ENCODE measurements at places on chromosomes 1 and 21.

- DNase-seq = no peak
Measured at GRCh38 chr1:10646347-10646861, 150.0 kb downstream of the CASZ1 start.

DNA sequence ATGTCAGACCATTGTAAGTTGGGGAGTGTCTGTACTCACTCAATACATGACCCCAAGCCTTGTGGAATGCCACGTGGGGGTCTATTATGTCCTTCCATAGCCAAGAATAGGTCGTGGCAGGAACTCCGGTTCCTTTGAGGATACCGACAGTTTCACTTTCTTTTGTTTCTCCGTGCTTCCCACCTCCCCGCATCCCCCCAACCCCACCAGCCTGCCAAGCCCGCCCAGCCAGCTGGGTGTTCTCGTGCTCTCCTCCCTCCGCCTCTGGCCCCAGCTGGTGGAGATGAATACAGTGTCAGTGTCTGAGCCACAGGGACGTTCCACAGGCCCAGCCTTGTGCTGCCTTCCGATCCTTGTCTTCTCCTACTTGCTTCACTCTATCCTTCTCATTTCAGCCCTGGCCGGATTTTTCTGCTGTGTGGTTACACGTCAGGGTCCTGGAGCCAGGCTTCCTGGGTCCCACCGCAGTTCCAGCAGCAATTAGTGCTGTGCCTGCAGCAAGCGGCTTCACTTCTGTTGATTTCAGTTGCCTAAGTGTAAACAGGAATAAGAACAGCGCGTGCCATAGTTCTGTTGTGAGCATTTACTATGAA, 4.1 kb upstream of the AGTRAP start:
- peak; percentile 91 for DNase-seq

DNA sequence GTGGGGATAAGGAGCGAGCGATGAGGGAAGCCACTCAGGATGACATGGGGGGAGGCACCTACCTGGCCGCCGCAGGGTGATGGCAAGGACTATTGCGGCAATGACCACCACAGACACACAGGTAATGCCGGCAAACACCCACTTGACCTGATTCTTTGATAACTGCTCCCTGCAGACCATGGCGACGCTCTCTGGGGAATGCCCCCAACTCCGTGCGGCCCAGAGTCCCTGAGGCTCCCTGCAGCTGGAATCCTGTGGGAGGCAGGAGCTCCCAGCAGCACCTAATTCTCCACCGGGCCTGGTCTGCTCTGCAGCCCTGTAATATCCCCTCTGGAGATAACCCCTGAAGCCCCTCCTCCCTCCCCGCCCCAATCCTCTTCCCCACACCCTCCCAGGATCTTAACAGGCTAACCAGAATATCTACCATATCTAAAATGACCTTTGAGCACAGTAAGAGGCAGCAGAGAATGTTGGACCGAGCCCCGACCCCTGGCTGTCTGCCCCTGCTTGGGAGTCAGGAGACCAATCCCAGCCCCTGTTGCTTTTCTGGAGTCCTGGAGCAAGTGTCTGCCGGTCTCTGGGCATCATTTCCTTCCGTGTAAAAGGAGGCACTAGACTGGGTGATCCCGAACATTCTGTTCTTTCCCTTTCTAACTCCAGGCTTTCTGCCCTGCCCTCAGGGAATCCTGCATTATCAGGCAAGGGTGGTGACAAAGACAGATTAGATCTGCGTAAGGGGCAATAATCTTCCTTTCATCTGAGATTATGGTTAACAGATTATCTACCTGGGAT, at the start of gene FAM151A:
FAM151A (minus strand) TSS at position 310 of the 792 bp plus-strand sequence; CDS start at position 180, 130 bp downstream.
- DNase-seq = no peak

DNA sequence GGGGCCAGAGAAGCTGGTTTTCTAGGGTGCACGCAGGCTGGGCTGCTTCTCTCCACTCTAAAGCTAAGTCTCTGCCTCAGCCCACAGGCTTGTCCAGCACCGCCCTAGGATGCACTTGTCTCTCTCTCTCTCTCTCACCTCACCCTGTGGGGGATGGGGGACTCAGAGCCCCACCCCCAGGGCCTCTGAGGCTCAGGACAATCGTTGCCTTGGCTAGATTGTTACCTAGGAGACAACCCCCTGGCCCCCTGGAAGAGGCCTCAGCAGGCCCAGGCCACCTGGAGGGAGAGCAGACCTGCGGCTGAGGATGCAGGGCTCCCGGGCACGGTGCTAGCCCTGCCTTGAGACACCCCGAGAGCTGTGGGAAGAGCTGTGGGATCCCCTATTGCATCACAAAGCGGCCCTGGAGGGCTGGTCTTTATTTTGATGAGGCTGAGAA, at the start of gene ACTRT2:
ACTRT2 (plus strand) TSS at position 235 of the 439 bp plus-strand sequence. CDS start 220 bp downstream, outside the sequence.
- DNase-seq = no peak

GRCh38 chr1:115179397-115180079, 90.2 kb upstream of the TSPAN2 start:
- DNase-seq = no peak

All from substantia nigra (tissue), 51 donors.